Stimulated activated CD4-positive, alpha-beta T cell treated with anti-CD3 and anti-CD28 coated beads, Interleukin-1b, Interleukin-23, amount 100 ng/mL, for 1 hour (primary cell): ENCODE measurements at places on chromosomes 6 and 20.

- DNase-seq = no peak
Observed at GRCh38 chr6:49001856-49002541, 461.1 kb downstream of the MMUT start.

DNA sequence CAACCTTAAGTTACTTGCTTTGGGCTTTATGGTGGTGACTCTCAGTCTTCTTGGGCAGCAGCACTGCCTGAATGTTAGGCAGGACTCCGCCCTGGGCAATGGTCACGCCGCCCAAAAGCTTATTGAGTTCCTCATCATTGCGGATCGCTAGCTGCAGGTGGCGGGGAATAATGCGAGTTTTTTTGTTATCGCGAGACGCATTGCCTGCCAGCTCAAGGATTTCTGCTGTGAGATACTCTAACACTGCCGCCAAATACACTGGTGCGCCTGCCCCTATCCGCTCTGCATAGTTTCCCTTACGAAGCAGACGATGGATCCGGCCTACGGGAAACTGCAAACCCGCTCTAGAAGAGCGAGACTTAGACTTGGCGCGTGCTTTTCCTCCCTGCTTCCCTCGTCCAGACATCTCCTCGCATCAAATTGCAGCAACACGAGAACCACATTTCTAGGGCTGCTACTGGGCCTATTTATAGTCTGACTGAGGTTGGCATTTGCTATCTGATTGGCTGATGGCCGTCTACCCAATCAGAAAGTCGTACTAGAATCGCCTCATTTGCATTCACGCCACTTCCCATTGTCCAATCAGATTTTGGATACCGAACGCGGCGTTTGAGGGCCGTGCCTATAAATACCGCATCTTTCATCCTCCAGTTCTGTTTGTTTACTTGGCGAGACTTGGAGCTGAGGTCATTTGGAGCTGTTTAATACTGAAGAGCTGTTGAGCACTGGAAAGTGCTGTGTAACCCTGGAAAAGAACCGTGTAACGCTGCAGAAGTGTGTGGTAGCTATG, 28.2 kb upstream of the SLC17A4 start:
- no peak for DNase-seq

DNA sequence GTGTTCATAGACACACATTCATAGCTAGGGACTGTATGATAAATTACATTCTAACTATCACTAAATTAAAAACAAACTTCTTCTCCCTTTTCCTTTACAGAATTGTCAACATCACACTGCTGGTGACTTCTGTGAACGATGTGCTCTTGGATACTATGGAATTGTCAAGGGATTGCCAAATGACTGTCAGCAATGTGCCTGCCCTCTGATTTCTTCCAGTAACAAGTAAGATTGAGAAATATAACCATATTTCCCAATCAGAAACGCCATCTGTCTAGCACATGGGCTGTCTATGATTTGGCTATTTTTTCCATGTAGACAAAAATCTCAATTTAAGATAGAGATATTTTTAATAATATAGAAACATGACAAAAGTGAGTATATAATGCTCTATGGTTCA, 367.7 kb downstream of the ARHGAP18 start:
- no peak for DNase-seq

DNA sequence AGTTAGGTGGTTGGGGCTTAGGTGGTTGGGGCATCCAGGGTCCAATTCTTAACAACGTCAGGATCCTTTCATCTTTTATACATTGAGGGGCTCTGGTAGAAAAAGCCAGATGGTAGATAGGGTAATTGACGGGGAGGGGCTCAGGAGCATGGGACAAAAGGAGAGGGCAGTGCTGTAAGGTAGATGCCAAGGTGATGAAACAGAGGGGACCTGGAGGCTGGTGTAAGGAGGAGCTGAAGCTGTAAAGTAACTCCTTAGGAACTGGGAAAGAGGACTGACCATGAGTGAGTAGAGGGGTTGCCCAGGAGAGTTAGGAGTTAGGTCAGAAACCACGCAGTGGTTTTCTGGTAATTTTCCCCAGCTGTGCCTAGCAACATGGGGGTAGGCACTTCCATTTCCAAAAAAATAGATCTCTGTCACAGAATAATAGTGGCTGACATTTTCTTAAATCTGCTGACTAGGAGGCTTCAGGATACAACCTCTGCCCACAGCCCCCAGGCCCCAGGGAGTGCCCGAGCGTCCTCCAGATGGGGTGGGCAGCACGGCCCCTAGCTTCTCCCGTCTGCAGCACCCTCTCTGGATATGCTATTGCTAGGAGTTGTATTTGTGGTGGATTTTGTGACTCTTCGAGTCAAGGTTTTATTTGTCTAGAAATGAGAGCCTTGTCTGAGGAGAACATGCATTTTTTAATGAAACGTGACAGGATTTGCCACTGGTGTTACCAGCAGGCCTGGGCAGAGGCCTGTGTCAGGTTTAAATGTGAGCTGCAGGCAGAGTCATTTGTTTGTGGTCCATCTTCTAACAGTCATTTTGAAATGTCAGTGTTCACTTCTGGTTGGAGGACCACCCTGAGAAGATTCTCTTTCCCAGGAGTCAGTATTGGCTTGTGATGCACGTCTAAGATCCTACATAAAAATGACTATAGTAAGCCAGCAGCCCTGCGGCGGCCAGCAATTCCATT, 44.6 kb downstream of the TULP4 start:
- DNase-seq = no peak

GRCh38 chr20:62015540-62016288, 50.0 kb downstream of the TAF4 start:
- DNase-seq = no peak

DNA sequence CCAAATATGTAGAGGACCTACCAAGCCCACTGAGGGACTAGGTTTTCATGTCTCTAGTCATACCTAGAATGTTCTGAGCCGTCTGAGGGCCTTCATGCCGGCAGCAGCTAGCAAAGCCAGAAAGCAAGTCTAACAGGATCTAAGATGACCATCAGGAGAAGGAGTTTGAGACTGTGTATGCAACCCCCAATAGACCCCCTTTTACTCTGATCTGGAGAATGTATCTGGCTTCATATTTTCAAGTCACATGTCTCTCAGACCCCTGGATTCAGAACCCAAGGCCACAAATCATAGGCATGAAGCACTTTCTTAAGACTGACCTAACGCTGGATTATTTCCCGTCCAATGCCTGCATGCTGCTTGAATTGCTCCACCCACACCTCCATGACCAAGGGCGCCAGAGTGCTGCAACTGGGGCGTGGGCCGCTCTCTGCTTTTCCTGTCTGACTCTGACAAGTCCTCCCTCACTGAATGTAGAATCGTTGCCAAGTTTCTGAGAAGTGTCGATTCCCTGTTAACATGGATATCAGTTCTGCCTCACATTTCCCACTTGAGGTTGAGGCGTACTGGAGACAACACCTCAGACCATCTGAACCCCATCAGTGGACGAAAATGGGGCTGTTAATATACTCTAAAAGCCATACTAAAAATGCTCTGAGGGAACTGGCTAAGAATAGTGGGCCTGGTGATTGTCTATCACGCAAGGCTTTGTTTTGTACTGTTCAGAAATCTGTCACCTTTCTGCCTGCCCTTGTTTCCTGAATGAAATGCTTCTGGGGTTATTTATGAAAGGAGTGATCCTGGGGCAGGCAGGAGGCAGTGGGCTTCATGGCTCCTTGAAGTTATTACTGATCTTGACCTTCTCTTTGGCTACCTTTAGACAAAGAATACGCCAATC, 23.9 kb upstream of the ASXL1 start:
- peak; percentile 4 for DNase-seq

DNA sequence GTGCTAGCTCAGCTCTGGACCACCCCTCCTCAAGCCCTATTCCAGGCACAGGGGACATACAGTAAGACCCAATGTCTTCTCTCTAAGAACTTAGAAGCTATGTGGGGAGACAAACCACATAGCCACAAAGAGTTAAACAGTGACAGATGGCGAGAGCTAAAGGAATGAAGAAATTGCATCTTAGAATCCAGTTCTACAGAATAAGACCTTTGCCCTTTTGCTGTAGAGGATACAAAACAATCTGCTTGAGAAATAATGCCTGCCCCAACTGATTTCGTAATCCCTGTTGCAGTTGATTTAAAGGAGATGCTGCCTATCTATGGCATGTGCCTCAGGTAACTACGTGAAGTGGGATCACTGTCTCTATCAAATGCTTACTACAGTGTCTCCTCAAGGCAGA, 31.2 kb downstream of the TNFRSF21 start:
- DNase-seq = no peak

- no peak for DNase-seq
Observed at GRCh38 chr6:155030148-155030720, 35.1 kb downstream of the TIAM2 start.

DNA sequence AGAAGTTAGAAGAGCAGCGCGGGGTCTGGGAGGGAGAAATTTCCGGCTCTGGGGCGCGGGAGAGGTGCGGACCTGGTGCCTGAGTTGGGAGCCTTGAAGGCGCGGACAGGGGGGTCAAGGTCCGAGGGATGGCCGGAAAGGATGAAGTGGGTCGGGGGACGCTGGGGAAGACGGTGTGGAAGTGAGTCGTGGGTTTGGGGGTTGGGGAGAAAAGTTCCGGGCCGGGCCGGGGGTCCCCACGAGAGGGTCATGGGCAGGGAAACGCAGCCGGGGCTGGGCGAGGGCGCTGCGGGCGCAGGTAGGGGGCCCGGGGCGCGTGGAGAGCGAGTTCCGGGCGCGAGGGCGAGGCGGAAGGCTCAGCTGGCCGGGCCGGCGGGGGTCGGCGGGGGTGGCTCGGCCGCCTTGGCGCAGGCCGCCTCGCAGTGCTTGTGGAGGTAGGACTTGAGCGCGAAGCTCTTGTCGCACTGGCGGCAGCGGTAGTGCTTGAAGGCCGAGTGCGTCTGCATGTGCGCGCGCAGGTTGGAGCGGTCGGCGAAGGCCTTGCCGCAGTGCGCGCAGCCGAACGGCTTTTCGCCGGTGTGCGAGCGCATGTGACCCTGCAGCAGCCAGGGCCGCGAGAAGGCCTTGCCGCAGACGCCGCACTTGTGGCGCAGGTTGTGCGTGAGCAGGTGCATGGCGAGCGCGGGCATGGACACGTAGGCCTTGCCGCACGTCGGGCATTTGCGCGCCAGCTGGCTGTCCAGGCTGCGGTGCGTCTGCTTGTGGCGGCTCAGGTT, 10.5 kb upstream of the SRXN1 start:
- no peak for DNase-seq

DNA sequence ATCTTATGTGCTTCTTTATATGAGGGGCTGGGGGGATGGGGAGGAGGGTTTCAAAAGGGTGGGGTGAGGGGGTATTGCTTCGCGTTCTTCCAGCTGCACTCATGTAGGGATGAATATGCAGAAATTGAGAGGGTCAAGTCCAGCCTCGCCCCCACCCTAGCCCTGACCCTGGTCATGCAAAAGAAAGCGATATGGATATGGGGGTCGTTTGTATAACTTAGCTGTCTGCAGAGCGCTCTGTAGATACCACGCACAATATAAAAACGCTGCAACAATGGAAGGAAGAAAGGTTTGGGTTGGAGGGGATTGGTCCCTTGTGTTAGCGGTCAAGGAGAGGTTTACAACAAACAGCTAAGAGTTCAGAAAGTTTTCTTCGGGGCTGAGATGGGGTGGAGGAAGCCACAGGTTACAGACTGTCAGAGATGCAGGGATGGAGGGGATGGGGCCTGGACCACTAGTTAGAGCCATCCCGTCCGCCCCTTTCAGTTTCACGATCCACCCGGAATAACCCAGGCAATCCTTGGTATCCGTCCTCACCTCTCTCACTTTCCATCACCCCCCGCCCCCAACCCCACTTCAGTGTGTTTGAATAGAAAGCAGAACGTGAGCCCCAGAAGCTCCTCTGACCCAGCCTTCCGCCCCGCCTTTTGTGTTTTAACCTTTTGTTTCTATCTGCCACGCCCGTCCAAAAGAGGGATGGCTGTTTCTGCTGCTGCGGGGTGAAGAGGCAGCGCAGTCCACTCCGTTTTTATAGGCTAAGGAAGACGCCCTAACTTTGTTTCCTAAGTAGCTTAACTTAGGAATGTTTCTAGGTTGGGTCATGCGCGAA, 73.5 kb downstream of the SOX4 start:
- DNase-seq = no peak

DNA sequence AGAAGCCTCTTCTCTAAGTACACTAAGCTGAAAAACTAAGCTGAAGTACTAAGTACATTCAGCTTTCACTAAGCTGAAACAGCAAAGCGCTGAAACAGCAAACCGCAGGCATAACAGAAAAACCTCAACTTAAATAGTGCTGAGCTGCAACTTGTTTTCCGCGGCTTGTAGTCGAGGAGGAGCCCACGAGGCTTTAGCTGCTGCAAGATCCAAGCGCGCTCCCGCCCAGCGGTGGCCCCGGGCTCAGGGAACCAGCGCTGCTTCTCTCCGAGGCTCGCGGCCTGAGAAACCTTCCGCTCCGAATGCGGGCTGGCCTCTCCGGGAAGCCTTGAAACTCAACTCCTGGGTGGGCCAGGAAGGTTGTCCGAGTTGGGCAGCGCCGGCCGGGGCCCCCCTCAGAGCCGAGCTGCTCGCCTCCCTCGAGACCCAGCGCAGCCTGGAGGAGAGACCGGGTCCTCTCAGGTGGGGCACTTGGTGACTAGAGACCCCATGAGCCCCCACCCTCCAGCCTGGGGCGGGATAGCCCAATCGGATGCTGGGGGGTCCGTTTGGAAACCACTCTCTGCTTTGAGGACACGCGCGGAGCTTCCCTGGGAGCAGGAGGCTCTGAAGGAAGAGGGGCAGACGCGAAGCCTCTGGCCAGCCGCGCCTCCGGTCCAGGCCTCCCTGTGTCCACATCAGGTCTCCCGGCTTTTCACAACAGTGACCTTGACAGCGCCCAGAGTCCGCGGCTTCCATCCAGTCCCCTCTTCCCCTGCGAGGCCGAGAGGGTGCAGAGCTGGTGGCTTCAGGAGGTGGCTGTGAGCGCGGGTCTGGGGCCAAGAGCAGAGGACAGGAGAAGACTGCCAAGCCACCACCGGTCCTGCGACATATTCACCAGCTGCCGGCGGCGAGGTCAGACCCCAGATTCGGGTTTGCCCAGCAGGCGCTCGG, 38.1 kb upstream of the HLA-E start:
- DNase-seq = no peak

GRCh38 chr6:161171207-161171606, 102.7 kb downstream of the AGPAT4 start:
- DNase-seq = no peak

DNA sequence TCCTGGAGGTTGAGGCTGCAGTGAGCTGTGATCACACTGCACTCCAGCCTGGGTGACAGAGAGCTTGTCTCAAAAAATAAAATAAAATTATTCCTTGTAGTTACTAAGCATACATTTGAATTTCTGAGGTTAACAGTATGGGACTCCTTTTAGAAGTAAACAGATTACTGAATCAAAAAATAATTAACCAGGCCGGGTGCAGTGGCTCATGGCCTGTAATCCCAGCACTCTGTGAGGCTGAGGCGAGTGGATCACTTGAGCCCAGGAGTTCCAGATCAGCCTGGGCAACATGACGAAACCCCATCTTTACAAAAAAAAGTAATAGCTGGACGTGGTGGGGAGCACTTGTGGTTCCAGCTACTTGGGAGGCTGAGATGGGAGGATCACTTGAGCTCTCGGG, 22.1 kb upstream of the EEF1A1 start:
- no peak for DNase-seq

GRCh38 chr6:7535498-7535897, 6.0 kb upstream of the DSP start:
- no peak for DNase-seq

GRCh38 chr6:78850621-78851020, 16.7 kb upstream of the IRAK1BP1 start:
- DNase-seq = no peak

- DNase-seq = no peak
Observed at GRCh38 chr6:53358440-53359094, 9.8 kb upstream of the ELOVL5 start.
